ENCODE measurements at places on chromosomes 13 and 19. TPM values are rescaled to one million over a fixed set of nuclear protein-coding genes. Genes with fewer than 3 reads are reported as not detected.

DNA sequence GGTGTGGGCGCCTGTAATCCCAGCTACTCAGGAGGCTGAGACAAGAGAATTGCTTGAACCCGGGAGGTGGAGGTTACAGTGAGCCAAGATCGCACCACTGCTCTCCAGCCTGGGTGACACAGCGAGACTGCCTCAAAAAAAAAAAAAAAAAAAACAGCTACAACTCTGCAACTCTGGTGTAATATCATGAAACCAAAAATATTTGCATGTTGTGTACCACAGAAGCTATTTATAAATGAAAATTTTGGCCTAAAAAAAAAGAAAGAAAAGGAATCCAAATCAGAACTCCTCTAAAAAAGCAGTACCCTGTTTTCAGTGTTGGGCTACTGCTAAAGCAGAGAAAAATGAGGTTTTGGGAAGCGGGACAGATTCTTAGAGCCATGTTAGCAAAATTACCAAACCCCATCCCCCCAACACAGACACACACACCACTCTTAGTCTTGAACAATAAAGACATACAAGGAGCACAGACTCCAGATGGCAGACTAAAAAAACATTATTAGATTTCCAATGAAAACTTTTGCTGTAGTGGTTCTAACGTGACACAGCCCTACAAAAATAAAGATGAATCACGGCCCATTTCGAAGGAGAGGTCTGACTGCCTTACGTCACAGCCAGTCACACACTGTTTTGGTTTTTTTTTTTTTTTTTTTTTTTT is 51.5 kb downstream of the INSR start:
- H3K27ac ChIP-seq: no peak overlapping the region
- no peaks in the 10 kb centered on the region for H3K27me3 ChIP-seq
- no peak overlapping the region for H3K4me3 ChIP-seq
- no peaks in the 10 kb centered on the region for H3K36me3 ChIP-seq
- H3K4me1 ChIP-seq: no peaks in the 10 kb centered on the region

DNA sequence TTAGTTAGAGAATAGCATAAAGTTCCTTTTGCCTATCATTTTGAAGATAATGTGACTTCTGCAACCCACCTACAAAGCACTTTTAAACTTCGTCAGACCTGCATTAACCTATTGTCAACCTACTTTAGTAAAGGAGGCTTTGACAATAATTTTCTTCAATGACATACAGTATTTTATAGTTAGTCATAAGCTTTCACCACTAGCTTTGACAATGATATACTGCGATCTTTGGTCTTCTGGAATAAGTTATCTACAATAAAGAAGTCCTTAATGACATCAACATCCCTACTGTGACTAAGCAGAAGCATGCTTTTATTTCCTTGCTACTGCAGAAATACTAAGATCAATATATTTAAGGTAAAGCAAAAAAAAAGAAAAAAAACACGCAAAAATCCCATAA is 9.5 kb downstream of the PCDH17 start:
- no peaks in the 10 kb centered on the region for H3K36me3 ChIP-seq
- H3K27ac ChIP-seq: no peak overlapping the region

GRCh38 chr13:68369739-68370138 is 1139.6 kb upstream of the PCDH9 start:
- no peaks in the 10 kb centered on the region for H3K36me3 ChIP-seq
- no peak for DNase-seq
- H3K4me3 ChIP-seq: no peak overlapping the region
- no peak overlapping the region for H3K27ac ChIP-seq
- no peaks in the 10 kb centered on the region for H3K27me3 ChIP-seq

DNA sequence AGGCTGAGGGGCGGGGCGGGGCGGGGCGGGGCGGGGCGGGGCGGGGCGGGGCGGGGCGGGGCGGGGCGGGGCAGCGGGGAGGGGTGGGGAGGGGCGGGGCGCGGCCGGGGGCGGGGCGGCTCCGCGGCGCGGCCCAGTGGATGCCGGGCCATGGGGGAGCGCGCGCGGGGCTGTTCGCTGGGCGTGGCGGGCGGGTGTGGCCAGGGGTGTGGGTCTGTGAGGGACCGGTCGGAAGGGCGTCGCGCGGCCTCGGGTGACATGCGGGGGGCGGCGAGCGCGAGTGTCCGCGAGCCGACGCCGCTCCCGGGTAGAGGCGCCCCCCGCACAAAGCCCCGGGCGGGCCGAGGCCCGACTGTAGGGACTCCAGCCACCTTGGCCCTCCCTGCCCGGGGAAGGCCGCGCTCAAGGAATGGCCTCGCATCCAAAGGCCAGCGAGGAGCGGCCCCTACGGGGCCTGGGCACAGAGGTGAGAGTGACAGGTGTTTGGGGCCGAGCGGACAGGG is at the start of gene ZFP28:
Gene ZFP28 (plus strand): TSS at position 188 of the 503 bp plus-strand sequence. CDS start 71 bp downstream, at position 259.
- H3K4me1 ChIP-seq: no peaks in the 10 kb centered on the region
- no peaks in the 10 kb centered on the region for H3K36me3 ChIP-seq
- H3K4me3 ChIP-seq: no peak within 1 kb of the TSS
- no peak for DNase-seq
- H3K27ac ChIP-seq: no peak within 1 kb of the TSS

C5AR1 gene
- total RNA-seq: 0.11 TPM

Data from Karpas-422 (cell line).